Ovary (tissue), 10 donors: ENCODE measurements at places on chromosomes 11 and 22.

DNA sequence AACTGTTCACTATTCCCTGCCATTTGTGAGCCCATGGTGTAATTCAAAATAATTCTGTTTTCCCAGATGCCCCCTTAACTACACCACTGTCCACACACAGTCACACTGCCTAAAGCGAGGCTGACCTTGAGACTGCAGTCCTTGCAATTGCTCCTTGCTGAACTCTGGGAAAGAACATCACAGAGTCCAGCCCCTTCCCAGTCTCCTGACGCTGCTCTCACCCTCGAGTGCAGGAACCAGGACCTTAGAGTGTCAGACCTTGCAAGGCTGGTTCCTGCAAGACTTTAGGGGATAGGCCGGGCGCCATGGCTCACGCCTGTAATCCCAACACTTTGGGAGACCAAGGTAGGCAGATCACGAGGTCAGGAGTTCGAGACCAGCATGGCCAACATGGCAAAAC, 33.6 kb downstream of the AHNAK start:
- DNase-seq = no peak

GRCh38 chr11:76564364-76564763, 106.2 kb downstream of the LRRC32 start:
- no peak for DNase-seq

DNA sequence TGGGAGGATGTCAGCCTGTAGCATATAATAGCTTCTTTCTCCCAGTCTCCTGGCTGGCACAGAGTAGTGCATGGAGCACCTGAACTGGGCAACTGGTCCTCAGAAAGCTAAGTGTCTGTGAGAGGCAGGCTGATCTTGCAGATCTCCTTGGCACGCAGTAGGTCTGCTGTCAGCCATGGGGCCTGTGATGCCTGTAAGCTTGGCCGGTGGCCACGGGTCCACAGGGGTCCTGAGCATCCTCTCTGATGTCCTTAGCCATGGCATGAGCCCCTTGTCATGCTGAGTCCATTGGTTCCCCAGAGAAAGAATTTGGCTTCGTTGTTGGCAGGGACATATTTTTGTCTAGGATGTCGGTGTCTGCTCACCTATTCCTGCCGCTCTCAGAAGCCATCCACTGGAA, 25.0 kb downstream of the AMPD3 start:
- DNase-seq = no peak

- no peak for DNase-seq
Observed at GRCh38 chr22:33654173-33654895, 265.9 kb downstream of the LARGE1 start.

DNA sequence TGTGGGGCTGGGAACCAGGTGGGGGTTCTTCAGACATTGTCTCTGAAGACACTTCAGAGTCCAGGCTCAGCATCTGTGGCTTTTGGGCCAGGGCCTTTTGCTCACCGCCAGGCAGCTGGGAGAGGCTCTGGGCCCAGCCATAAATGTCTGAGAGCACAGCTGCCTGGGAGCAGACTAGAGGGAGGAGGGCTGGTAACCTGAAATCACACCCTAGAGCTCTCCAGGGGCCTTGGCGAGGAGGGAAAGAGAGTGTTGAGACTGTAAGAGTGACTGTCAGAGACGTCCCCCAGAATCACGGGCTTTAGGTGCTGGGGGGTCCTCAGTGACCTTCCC, 4.1 kb downstream of the TRABD start:
- no peak for DNase-seq

DNA sequence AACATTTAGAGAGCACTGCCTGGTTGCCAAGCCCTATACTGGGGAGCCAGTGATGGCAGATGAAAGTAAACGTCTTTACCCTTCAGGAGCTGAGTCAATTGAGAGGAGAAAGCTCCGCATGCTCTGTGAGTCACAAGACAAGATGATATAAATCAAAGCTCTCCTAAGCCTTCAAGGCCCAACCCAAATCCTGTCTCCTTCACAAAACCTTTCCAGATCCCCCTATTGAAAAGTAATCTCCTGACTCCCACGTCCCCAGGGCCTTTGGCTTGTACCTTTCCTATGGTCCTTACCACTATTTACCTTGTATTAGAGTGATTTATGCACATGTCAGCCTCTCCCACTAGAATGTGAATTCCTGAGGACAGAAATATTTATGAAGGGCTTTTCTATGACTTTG, 230.1 kb upstream of the TENM4 start:
- DNase-seq = no peak

DNA sequence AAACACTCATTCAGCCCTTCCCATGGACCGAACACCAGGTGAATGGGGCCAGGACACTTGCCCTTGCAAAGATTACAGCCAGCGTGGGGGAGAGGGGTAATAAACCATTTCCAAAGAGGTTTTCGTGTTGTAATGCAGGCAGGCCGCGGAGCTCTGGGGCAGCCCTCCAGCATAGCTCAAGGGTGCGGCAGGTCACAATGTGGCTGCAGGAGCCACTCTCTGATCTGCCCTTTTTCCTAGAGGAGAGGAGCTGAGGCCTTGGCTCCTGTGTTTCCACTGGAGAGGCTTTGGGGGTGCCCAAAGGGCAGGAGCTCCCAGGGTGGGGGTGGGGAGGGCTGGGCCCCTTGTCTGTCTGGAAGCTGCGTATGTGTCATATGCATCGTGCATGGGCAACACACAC, 134.2 kb upstream of the NECTIN1 start:
- DNase-seq = no peak

DNA sequence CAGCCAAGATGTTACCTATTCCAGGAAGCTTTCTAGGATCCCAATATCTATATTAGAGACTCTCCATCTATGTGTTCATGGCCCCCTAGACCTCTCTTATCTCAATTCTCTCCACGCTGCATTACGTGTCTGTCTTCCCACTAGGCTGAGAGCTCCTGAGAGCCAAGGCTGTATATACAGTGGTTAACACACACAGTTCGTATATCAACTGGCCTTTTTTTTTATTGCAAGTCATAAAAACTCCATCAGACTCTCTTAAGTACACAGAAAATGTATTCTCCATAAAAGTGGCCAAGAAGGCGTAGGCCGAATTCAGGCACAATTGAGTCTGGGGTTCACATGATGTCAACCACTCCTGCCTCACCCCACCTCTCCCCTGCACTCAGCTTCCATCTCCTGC, 115.9 kb downstream of the TRIM29 start:
- DNase-seq = no peak

DNA sequence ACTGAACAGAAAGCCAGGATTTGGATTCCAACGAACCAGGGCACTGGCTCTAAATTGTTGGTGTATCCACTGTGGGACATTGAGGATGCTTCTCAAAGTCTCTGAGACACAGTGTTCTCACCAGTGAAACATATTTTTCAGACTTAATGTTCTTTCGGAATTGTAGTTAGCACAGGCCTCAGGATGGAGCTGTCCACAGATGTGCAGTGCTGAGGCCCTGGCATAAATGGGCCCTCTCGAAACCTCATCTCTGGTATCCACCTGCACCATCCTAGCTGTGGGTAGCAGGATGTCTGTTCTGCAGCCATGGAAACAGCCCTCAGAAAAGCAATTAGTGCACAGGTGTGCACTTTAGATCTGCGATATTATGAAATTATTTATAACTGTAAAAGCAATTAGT, 656.8 kb downstream of the TBC1D22A start:
- DNase-seq = no peak

DNA sequence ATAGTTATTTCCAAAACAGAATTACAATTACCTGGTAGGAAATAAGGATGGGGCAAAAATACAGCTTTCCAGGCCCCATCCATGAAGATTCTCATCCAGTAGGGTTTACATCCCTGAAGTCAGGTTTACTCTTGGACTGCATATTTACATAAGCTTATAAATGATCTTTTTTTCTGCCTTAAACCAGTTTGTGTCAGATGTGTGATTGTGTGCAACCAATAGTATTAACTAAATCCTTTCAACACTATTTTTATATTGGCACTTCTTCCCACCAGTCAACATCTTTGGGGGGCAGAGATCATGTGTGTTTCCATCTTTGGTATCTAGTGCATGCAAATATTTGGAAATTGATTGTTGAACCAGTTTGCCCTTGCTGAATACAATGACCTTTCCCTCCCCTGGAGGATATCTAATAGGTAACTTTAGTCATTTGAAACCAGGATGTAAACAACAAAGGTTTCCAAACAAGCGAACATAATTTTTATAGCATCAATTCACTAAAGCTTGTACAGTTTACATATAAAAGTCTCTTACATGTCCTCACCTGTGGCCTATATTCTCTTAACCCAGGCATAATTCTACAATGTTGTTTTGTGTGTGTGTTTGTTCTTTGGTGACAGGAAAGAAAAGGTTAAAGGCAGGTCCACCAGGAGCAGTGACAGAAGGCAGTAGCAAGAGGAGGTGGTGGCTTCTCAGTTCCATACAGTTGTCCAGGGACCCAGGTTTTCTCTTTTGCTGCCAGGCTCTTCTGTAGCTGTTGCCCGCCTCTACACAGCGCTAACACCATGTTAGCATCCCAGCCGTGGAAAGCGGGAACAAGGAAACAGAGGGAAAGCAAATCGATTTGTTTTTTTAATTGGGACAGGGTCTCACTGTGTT, 1.7 kb upstream of the ME3 start:
- no peak for DNase-seq
